NCI-H146 (cell line): ENCODE measurements at places on chromosomes 3 and 15.

GRCh38 chr3:12840591-12841148, 695 bp downstream of the RPL32 start:
- peak; percentile 29 for DNase-seq

- DNase-seq: no peak
Measured at GRCh38 chr3:42900226-42901072, 5.5 kb upstream of the ZNF662 start.

DNA sequence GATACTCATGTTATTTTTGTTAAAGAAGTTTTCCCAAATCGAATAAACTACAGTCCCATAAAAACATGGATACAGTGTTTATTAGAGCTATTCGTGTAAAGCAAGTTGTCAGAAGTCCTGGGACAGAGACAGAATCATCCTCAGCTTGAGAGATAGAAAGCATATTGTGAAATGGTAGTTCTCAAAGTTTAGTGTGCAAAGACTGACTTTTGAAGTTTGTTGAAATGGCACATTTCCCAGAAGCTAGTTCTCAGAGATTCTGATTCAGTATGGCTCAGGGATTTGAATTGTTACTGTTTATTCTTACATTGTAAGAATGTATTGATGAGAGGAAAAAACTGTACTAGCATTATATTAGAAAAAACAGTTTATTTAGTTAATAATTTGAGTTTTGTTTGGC, 22.1 kb downstream of the GABRR3 start:
- DNase-seq: no peak

GRCh38 chr3:42749753-42750231, 23.3 kb downstream of the CCDC13 start:
- no peak for DNase-seq

DNA sequence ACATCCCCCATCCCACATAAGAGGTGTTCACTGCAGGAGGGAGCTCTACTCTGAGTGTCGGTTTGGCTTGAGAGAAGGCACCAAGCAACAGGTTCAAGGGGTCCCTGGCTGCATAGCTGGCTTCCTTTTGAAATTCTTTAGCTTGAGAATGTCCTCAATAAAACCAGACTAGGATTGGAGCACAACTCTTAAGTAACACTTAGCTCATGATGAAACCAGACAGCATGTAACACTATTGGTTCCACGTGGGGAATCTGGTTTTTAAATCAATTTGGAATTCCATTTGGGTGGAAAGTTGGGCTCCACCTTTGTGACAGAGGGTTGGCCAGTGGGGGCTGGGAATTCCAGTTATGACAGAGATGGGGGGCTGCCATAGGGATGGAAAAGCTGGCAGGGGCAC, 281.2 kb downstream of the TLE3 start:
- DNase-seq: no peak

DNA sequence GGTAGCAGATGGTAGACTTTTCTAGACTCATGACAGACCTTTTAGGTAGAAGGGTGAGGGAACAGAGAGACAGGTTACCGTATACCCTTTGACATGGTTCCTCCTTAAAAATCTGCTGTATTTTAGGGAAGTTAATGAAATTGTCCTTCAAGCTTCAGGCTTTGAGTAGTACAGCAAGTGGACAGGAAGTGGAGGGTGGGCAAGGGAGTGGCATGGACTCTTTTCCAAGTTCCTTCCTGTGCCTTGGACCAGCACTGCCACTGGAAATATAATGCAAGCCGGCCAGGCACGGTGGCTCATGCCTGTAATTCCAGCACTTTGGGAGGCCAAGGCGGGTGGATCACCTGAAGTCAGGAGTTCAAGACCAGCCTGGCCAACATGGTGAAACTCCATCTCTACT, 156.1 kb upstream of the LRRFIP2 start:
- DNase-seq: no peak

GRCh38 chr15:41544650-41545015, 576 bp upstream of the RPAP1 start:
- DNase-seq: peak; percentile 9

DNA sequence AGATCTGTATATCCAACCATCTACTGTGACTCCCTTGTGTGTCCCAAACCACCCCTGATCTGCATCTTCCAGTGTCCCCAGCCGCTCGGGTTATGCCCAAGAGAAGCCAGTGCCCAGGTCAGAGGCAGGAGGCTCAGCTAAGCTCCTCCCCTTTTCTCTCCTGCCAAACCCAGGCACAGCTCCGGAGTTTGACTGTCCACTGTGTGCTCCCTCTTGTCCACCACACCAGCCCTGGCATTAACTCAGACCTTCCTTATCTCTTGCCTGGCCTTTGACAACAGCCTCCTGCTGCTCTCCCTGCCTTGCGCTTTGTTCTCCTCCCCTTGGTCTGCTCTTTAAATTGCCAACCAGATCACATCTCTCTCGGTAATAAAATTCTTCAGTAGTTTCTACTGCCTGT, 39.3 kb downstream of the DGKG start:
- no peak for DNase-seq

GRCh38 chr3:63635186-63635585, 17.3 kb upstream of the SNTN start:
- DNase-seq: no peak

- DNase-seq: no peak
Measured at GRCh38 chr15:73763931-73764330, 10.8 kb upstream of the INSYN1 start.

DNA sequence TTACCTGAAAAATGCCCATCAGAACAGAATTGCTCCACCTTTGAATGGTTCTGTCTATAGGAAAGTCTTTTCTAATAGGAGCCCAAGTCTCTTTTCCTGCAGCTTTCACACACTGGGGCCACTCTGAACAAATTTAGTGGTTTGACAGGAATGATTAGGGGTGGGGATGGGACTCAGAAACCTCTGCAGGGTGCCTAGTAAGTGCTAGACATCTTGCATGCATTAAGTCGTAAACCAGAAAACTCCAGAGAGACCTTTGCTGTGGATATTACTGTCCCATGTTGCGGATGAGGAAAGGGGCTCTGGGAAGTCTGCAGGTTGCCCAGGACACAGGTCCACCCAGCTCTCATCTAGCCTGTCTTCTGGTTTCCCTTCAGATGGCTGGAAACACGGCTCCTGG, 189.7 kb downstream of the OPA1 start:
- no peak for DNase-seq

GRCh38 chr15:94154255-94154654, 77.1 kb upstream of the MCTP2 start:
- DNase-seq: no peak

- DNase-seq: no peak
Measured at GRCh38 chr15:77749236-77749997, 116.7 kb upstream of the LINGO1 start.

DNA sequence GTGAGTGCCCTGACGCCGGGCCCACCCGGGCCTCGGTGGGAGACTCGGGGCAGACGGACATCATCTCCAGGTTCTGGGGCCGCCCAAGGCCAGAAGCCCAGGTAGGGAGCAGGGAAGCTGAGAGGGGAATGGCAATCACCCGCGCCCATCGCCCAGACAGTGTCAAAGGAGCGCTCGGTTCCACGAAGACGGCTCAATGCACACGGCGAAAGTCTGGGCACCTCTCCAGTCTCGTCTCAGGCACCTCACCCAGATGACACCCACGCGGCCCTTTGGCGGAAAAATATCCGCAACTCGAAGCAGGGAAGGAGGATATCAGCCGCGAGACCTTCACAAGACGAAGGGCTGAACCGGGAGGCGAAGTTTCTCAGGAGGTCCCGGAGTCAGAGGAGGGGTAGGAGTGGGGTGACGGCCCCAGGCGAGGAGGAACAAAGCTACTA, 916 bp downstream of the IL17RD start:
- DNase-seq: no peak

GRCh38 chr3:171133337-171133736, 106.8 kb upstream of the SLC2A2 start:
- no peak for DNase-seq

- no peak for DNase-seq
Measured at GRCh38 chr15:85622221-85622831, 172.4 kb downstream of the KLHL25 start.

- DNase-seq: peak; percentile 32
Measured at GRCh38 chr3:26712211-26713026, 89.8 kb downstream of the LRRC3B start.

GRCh38 chr15:81281766-81282605, 42.0 kb downstream of the STARD5 start:
- no peak for DNase-seq

- no peak for DNase-seq
Measured at GRCh38 chr15:85041230-85041629, 59.6 kb downstream of the PDE8A start.

DNA sequence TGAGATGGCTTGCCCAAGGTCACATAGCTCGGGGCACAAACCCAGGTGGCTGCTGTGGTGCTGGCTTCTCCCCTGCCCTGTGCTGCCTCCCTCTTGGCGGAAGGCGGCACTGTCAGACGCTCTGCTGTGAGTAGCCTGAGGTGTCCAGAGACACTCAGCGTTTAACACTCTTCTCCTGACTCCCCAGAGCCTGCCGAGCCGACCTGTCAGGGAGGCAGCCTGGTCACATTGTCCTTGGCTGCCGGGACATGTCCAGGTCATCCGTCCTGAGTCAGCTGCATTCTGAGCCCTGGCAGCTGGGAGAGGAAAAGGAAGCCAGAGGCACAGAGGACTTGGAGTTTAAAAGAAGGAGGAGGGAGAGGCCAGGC, 4.7 kb downstream of the LMAN1L start:
- peak; percentile 56 for DNase-seq

- DNase-seq: no peak
Measured at GRCh38 chr3:179189759-179190158, 41.6 kb downstream of the PIK3CA start.
